ENCODE measurements at places on chromosomes 4 and X. TPM values are rescaled to one million over a fixed set of nuclear protein-coding genes. Genes with fewer than 3 reads are reported as not detected.

- no peak for DNase-seq
These were observed 98.1 kb downstream of the CPEB2 start for GRCh38 chr4:15100380-15100779.

GRCh38 chrX:3450881-3451570 is 104.6 kb upstream of the MXRA5 start:
- no peak for DNase-seq

DNA sequence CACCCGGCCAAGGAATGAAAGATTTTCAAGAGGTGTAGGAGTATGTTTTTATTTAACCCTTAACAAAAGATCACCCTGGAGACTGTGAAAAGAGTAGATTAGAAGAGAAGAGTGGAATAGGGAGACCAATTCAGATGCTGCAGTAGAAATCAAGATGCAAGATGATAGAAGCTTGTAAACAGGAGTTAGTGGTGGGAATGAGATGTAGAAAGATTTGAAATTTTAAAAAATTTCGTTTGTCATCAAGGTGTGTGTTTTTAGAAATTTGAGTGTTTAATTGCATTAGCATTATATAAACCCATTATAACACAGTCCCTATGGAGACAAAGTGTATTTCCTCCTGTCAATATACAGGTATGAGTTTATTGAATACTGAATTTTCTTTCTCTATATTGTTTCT is 42.1 kb upstream of the IL1RAPL2 start:
- no peak for DNase-seq

DNA sequence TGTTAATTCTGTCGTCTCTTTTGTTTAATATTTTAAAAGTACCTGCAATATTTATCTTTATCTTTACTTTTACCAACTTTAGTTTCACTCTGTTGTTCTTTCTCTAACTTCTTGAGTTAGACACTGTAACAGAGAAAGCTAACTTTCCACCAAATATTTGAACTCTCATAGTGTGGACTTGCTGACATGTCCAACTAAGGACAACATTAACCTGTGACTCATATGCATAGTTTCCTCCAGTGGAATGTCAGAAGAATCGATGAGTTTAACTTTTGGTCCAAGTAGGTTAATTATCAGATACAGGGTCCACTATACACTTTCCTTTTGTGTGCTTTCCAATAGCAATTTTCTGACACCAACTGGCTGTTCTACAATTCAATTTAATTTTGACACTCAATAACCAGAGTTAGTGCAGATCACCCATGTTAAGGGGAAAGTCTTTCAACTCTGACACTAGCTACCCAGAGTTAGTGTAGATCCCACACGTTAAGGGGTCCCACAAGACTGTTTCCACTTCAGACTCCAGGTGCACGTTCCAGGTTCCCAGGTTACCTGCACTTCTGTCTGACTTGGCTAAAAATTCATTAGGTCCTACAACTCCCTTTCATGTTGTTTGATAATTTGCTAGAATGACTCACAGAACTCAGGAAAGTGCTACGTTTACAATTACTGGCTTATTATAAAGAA is 559.0 kb upstream of the AMOT start:
- DNase-seq = no peak

GAGE2A gene
- not detected for polyA plus RNA-seq

SFRP2 gene
- polyA plus RNA-seq = 14.9 TPM

DNA sequence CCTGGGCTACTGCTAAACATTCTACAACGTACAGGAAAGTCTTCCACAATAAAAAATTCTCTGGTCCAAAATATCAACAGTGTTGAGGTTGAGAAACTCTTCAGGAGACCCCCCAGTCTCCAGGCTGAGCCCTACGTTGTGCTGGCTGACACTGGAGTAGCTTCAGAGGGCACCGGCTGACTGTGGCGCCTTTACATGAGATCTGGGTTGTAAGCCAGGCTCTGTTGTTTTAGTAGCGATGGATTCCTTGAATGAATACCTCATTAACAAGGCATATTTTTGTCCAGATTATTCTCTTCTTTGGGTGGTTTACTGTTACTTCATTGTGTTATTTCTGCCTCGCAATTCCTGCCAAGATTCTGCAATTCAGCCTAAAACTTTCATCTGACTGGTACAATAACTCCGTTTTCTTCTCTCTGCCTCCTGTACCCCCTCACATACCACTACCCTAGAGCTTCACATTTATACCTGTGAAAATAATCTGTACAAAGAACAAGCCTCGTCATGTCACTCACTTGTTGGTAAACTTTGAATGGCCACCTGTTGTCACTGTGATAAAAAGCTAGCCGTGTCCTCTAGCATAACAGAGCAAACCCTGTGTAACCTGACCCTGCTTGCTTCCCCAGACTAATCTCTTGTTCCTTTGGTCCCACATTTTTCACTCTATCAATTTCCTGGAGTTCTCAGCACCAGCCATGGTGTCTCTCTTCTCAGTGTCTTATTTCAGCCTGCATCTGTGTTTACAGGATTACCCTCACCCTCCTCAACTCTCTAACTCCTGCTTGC is 1476.1 kb upstream of the TENM3 start:
- DNase-seq = peak; percentile 29

RS1 gene
- 0.25 TPM for polyA plus RNA-seq

- DNase-seq = no peak
These were observed 5.3 kb upstream of the VMA21 start for GRCh38 chrX:151391722-151392121.
